ENCODE measurements at places on chromosomes 3 and 15. TPM values are rescaled to one million over a fixed set of nuclear protein-coding genes. Genes with fewer than 3 reads are reported as not detected.

PRR20G gene
- not detected for total RNA-seq

CHRNB4 gene
- total RNA-seq = 1.8 TPM

EPHA3 gene
- 0.04 TPM for total RNA-seq

GRCh38 chr3:108239082-108239481 lies 16.9 kb upstream of the IFT57 start:
- DNase-seq = no peak

- DNase-seq = no peak
Measured at GRCh38 chr3:9704347-9705322, 1.0 kb downstream of the CPNE9 start.

- DNase-seq = no peak
Measured at GRCh38 chr3:97131476-97131875, 317.1 kb downstream of the EPHA6 start.

DNA sequence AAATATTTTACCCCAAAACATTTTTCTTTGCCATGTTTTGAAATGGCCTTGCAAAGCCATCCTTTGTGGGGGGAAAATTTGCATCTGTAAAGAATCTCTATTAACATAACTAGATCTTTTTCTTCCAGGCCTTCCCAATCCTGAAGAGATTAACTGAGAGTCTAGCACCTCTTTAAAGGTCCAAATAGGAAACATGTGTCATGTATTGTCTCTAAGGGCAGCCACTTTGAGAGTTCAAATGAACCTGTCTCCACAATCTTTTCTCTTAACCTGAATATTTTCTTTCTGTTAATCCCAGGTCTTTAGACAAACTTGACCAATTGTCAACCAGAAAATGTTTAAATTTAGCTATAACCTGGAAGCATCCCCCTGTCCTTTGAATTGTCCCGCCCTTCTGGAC lies 236.6 kb upstream of the PROK2 start:
- no peak for DNase-seq

DNA sequence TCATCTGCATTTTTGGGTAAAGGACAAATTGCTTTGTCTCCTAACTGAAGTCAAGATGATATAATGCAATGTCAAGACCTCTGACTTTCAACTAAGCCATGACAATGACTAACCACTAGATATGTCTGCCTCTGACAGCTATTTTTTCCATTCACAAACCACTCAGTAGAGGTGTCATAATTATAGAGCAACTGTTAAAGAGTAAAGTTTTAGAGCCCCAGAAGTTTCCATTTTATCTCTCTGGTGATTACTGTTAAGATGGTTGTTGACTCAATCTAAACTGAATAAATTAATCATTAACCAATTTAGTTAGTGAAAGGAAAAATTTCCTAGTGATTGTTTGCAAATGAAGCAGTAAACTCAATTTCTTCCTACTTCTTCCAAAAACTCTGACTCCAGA lies 779.9 kb downstream of the GRM7 start:
- DNase-seq = no peak

DNA sequence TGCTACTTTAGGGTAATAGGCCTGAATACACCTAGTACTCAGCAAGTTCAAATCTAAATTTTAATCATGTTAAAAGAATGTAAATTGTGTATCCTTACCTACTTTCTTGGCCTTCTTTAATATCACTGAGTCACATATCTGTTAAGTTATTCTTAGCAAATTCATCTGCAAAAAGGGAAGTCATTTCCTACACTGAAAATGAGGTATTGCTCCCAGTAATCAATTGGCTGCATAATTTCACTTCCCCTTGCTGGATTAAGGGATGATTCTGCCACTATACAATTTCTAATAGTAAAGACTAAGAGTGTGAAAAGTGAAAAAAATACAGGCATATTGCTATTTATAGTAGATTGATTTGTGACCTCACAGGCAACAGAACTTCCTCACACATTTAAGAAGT lies 47.8 kb downstream of the CCDC54 start:
- no peak for DNase-seq

DNA sequence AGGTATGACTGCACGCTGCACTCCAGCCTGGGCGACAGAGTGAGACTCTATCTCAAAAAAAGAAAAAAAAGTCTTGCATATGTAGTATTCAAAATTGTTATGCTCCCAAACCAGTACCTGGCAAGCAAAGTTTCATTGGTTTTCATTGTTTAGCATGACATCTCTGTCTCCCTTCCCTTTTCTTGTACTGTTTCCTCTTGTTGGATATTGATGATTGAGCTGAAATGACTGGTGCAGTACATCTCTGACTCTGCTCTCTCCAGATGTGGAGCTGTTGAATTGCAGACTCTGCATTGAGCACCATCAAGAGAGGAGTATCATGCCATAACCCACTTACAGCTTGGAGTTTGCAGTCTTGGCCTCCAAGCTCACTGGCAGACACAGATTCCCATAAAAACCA lies 77.2 kb downstream of the FAM81A start:
- no peak for DNase-seq

- no peak for DNase-seq
Measured at GRCh38 chr3:129943020-129943419, 31.5 kb upstream of the TRH start.
